ENCODE measurements at places on chromosomes 1 and 21.

DNA sequence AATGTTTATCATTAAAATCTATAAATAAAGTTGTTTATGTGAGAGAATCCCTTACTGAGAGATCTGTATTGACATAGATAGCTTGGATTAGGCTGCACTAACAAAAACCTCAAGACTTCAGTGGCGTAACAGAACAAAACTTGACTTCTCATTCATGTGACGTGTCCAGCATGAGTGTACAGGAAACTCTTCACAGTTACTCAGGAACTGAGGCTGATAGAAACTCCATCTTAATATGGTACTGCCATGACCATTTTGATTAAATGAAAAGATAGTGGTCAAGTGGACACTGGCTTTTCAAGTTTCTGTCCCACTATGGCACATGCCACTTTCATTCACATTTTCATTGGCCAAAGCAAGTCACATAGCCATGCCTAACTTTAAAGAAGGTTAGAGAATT is 3.7 kb downstream of the ST3GAL3 start:
- no peak for DNase-seq

GRCh38 chr1:6456800-6457466 is 9.0 kb downstream of the TNFRSF25 start:
- DNase-seq: no peak

DNA sequence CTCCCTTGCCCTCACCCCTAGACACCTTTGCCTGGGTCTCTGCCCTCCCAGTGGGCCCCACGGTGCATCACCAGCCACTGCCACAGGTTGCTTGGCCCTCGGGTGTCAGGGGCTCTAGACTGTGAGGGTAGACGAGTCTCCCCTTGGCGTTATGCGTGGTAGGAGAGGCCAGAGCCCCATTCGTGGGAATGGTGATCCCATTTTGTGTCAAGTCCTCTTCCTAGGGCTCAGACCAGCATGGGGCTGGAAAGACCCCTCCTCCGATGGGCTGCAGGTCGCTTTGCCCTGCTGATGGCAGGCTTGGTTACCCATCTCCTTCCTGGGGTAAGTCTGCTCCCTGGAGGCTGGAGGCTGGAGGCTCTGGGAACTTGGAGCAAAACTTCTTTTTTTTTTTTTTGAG is 42.4 kb downstream of the SLC30A1 start:
- DNase-seq: no peak

DNA sequence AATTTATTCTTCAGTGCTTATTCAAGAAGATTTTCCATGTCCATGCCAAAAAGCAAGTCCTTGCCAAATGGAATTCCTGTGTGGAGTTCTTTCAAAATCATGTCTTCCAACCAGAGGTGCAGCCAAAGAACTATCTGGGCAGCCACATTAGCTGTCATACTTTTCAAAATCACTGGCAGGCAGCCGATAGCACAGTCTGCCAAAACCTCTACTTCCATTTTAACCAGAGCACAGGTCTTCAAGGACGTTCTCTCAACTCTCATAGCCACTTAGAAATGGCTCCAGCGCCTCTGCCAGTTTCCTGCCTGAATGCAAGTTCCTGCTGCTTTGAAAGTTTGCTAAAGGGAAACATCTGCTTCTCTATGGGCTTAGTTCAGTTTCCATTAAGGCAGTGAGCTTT is 975.7 kb upstream of the ADGRL4 start:
- DNase-seq: no peak
